ENCODE measurements at places on chromosomes 5 and 9. TPM values are rescaled to one million over a fixed set of nuclear protein-coding genes. Genes with fewer than 3 reads are reported as not detected.

DNA sequence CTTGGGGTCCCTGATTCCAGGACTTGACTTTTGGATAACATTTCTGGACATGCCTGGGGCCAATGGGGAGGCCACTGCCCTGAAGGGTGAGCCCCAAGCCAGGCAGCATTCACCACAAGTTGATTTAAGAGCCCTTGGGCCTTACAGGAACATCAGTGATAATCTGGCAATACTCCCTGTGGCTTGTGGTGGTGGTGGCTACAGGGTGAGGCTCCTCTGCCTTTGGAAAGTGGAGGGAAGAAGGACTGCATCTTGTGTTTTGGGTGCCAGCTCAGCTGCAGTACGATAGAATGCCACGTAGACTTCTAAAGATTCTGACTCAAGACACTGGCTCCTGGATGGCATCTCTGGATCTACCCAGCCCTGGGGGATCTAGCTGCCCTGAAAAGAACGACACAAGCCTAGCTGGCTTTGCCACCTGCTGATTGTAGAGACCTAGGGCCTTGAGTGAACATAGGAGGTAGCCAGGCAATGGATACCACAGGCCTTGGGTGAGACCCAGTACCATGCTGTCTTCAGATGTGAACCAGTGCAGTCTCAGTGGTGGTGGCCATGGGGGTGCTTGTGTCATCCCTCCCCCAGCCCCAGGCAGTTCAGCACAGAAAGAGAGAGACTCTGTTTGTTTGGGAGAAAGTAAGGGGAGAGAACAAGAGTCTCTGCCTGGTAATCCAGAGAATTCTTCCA, 79.0 kb upstream of the DAP start:
- no peak overlapping the region for H3K27ac ChIP-seq
- no peak for DNase-seq
- no peak overlapping the region for H3K4me3 ChIP-seq
- no peaks in the 10 kb centered on the region for H3K4me1 ChIP-seq

- H3K36me3 ChIP-seq: no peaks in the 10 kb centered on the region
- no peak overlapping the region for H3K4me3 ChIP-seq
- no peak overlapping the region for H3K27ac ChIP-seq
- H3K4me1 ChIP-seq: no peaks in the 10 kb centered on the region
Observed at GRCh38 chr9:101902051-101902450, 163.6 kb upstream of the GRIN3A start.

GRCh38 chr9:94839398-94839797, 112.9 kb downstream of the AOPEP start:
- no peak overlapping the region for H3K4me3 ChIP-seq
- H3K27me3 ChIP-seq: no peaks in the 10 kb centered on the region
- H3K36me3 ChIP-seq: no peaks in the 10 kb centered on the region
- H3K4me1 ChIP-seq: no peaks in the 10 kb centered on the region
- DNase-seq: no peak

DNA sequence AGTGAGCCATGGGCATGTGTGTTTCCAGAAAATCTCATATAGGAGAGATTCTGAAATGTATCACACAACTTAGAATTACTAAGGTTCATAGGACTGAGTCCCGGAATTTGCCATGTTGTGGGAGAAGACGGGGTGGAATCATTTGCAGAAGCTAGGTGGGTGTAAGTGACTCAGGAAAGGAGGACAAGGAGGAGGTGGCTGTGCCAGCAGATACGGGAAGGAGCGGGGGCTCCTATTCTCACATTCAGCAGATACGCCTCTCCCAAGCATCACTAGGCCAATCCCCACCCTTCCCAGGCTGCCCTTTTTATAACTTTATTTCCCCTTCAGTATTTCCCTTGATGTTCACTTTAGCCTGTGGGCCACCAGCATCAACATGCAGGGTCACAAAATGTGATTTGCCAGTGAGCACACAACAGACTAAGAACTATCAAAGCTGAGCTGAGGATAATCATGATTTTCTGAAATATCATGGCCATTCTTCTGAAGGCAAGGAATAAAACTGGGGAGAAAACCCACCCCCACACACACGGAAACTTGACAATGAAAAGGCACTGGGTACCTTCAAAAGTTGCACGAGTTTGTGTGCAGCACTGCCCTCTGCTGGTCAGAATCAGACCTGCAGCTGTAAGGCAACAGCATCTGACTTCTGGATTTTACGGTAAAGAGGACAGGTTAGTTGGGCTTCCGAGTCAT, 133.2 kb downstream of the MTX3 start:
- no peaks in the 10 kb centered on the region for H3K4me1 ChIP-seq
- DNase-seq: peak; percentile 85
- no peaks in the 10 kb centered on the region for H3K36me3 ChIP-seq
- no peaks in the 10 kb centered on the region for H3K27me3 ChIP-seq

- H3K27me3 ChIP-seq: no peaks in the 10 kb centered on the region
- no peak overlapping the region for H3K27ac ChIP-seq
- no peaks in the 10 kb centered on the region for H3K36me3 ChIP-seq
- H3K4me3 ChIP-seq: no peak overlapping the region
- no peak for DNase-seq
- no peaks in the 10 kb centered on the region for H3K4me1 ChIP-seq
Observed at GRCh38 chr5:170179626-170180025, 53.2 kb upstream of the C5orf58 start.

GRCh38 chr9:134814598-134815215, 65.9 kb upstream of the FCN2 start:
- no peak for DNase-seq
- H3K4me1 ChIP-seq: no peaks in the 10 kb centered on the region
- H3K4me3 ChIP-seq: no peak overlapping the region

GRCh38 chr9:135100241-135100681, 12.8 kb downstream of the OLFM1 start:
- DNase-seq: no peak
- H3K36me3 ChIP-seq: no peaks in the 10 kb centered on the region
- no peak overlapping the region for H3K27ac ChIP-seq
- peaks cover 38% of the 10 kb centered on the region for H3K27me3 ChIP-seq
- no peak overlapping the region for H3K4me3 ChIP-seq
- H3K4me1 ChIP-seq: no peaks in the 10 kb centered on the region

- peaks cover 5% of the 10 kb centered on the region for H3K27me3 ChIP-seq
- H3K36me3 ChIP-seq: no peaks in the 10 kb centered on the region
Observed at GRCh38 chr9:72875221-72875620, 77.6 kb downstream of the ALDH1A1 start.

DNA sequence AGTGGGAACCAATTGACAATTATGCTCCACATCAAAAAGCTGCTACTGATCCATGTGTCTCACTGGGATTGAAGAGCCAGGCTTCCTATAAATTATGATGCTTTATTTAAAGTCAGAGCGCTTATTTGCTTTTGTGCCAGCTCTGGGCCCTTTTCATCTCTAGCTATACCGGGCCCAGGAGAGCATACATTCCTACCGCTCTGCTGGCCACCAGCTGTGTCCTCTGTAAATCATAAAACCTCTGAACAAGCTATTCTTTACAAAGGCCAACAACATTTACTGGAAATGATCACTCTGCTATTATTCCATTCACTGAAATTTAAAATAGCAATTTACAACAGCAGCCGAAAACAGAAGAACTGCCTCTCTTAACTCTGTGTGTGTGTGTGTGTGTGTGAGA, 86.6 kb downstream of the ZNF608 start:
- H3K36me3 ChIP-seq: no peaks in the 10 kb centered on the region
- no peak overlapping the region for H3K27ac ChIP-seq
- no peak for DNase-seq
- no peaks in the 10 kb centered on the region for H3K4me1 ChIP-seq
- no peak overlapping the region for H3K4me3 ChIP-seq

- H3K36me3 ChIP-seq: no peaks in the 10 kb centered on the region
- H3K27me3 ChIP-seq: no peaks in the 10 kb centered on the region
- no peak overlapping the region for H3K27ac ChIP-seq
Observed at GRCh38 chr5:67183859-67184258, 12.7 kb downstream of the CD180 start.

DNA sequence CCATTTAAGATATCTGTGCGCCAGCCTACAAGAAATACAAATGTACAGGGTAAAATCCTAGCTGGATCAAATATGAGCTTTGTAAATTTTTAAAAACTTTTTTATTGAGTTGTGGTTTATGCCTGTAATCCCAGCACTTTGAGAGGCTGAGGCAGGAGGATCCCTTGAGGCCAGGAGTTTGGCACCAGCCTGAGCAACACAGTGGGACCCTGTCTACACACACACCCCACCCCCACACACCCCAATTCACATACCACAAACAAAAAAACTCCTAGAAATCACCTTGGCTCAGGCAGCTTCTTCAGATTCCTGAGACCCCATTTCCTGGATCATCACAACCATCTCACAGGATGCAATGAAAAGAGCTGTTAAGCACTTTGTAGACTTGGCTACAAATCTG, 46.4 kb downstream of the CDK7 start:
- H3K27ac ChIP-seq: no peak overlapping the region
- no peak for DNase-seq
- peaks cover 41% of the 10 kb centered on the region for H3K36me3 ChIP-seq
- no peak overlapping the region for H3K4me3 ChIP-seq
- H3K27me3 ChIP-seq: no peaks in the 10 kb centered on the region

DNA sequence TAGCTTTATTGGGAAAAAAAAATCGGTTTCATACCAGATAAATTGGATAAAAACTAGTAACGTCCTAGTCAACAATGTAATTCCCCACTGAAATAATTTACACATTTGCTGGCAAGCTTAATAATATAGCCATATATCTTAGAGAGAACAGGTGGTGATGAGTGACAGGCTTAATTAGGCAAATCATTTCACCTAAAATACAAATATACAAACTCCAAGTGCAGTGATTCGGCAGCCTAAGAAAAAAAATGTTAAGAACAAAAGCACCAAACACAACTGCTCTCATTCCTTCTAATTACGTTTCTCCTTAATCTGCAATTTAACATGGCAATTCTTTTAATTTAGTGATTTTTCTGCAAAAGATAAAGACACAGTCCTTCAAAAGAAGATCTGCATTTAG, 56.0 kb upstream of the SLC25A51 start:
- no peaks in the 10 kb centered on the region for H3K4me1 ChIP-seq
- no peak overlapping the region for H3K27ac ChIP-seq
- no peak for DNase-seq
- H3K36me3 ChIP-seq: no peaks in the 10 kb centered on the region
- no peak overlapping the region for H3K4me3 ChIP-seq
- H3K27me3 ChIP-seq: no peaks in the 10 kb centered on the region

DNA sequence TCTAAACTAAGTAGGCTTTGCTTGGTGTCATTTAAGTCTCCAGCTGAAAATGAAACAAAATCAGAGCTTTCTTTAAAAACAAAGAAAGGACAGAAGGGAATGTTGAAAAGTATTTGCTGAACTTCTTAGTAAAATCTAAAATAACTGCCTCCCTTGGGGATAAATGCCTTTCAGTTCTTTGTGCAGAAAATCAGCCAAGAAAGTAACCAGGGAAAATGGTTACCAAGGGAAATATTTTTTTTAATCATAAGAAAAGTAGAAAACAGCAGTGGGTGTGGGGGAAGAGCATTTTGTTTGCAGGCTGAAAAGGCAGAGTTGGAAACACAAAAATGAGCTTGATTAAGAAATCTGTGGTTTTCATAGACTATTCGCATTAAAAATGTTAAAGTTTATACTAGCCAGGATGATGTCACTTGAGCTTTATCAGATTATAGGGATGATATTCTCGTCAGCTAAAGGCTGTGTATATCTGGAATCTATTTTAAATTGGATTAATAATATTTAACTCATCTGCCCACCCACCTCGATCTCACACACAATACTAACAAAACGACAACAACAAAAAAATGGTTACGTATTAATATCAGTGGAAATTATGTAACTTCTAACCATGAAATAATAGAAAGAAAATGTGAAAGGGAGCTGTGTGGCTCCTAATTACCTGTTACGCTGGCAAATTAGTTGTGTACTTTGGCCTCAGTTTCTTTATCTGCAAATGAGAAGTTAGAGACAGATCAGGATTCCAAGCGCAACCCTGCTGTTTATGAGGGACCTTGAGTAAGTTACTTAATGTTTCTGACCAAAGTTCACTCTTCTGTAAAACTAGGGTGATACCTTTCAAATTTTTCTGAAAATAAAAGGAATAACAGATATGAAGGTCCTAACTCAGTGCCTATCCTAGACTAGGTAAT, at the start of gene ECM2:
ECM2 (minus strand) TSS at position 51 of the 911 bp plus-strand sequence. CDS start 13,124 bp downstream, outside the sequence.
- H3K4me3 ChIP-seq: no peak within 1 kb of the TSS
- H3K36me3 ChIP-seq: no peaks in the 10 kb centered on the region
- H3K27me3 ChIP-seq: no peaks in the 10 kb centered on the region
- H3K4me1 ChIP-seq: no peaks in the 10 kb centered on the region
- no peak for DNase-seq

GRCh38 chr5:178435321-178436238, 154.6 kb downstream of the COL23A1 start:
- H3K4me1 ChIP-seq: no peaks in the 10 kb centered on the region
- H3K27me3 ChIP-seq: peaks cover 7% of the 10 kb centered on the region
- no peak for DNase-seq

DNA sequence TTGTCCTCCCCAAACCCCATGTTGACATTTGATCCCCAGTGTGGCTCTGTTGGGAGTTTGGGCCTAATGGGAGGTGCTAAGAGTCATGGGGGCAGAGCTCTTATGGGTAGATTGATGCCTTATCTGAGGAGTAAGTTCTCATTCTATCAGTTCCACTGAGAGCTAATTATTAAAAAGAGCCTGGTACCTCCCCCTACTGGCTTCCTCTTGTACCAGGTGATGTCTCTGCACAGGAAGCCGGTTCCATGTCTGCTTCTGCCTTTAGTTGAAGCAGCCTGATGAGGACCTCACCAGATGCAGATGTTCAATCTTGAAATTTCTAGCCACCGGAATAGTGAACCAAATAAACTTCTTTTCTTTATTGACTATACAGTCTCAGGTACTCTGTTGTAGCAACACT, 10.8 kb downstream of the GABRB2 start:
- no peaks in the 10 kb centered on the region for H3K27me3 ChIP-seq
- no peak for DNase-seq
- H3K27ac ChIP-seq: no peak overlapping the region
- H3K36me3 ChIP-seq: no peaks in the 10 kb centered on the region
- no peak overlapping the region for H3K4me3 ChIP-seq

The SVEP1 gene
- total RNA-seq: not detected

The OMD gene
- not detected for total RNA-seq

The DIPK1B gene
- 0.11 TPM for total RNA-seq

The F2R gene
- total RNA-seq: 1.9 TPM

The BTNL9 gene
- not detected for total RNA-seq

GRCh38 chr5:132079081-132079480, 5.5 kb downstream of the CSF2 start:
- H3K27ac ChIP-seq: no peak overlapping the region
- no peak overlapping the region for H3K4me3 ChIP-seq
- peaks cover 61% of the 10 kb centered on the region for H3K4me1 ChIP-seq
- no peaks in the 10 kb centered on the region for H3K27me3 ChIP-seq

The SLC25A2 gene
- 0.22 TPM for total RNA-seq

GRCh38 chr5:167777746-167778145, 513.7 kb upstream of the WWC1 start:
- H3K36me3 ChIP-seq: no peaks in the 10 kb centered on the region
- H3K4me1 ChIP-seq: no peaks in the 10 kb centered on the region
- no peak overlapping the region for H3K4me3 ChIP-seq
- no peak overlapping the region for H3K27ac ChIP-seq
- no peaks in the 10 kb centered on the region for H3K27me3 ChIP-seq
- no peak for DNase-seq

GRCh38 chr5:80975065-80975464, 14.9 kb downstream of the RASGRF2 start:
- DNase-seq: no peak
- no peaks in the 10 kb centered on the region for H3K36me3 ChIP-seq
- H3K4me3 ChIP-seq: no peak overlapping the region
- H3K4me1 ChIP-seq: peaks cover 40% of the 10 kb centered on the region
- H3K27me3 ChIP-seq: no peaks in the 10 kb centered on the region

Data from CD4-positive, alpha-beta T cell (primary cell).